Thymus (tissue), 14 donors: ENCODE measurements at places on chromosomes 13 and 19. TPM values are rescaled to one million over a fixed set of nuclear protein-coding genes. Genes with fewer than 3 reads are reported as not detected.

- no peak for DNase-seq
Measured at GRCh38 chr19:2249880-2250765, 1.0 kb downstream of the AMH start.

The NOVA2 gene
- 0.09 TPM for total RNA-seq

- DNase-seq: peak; percentile 24
Measured at GRCh38 chr19:46579361-46579879, 21.7 kb upstream of the CALM3 start.

- DNase-seq: no peak
Measured at GRCh38 chr19:33437393-33437820, 63.9 kb downstream of the CEBPG start.

DNA sequence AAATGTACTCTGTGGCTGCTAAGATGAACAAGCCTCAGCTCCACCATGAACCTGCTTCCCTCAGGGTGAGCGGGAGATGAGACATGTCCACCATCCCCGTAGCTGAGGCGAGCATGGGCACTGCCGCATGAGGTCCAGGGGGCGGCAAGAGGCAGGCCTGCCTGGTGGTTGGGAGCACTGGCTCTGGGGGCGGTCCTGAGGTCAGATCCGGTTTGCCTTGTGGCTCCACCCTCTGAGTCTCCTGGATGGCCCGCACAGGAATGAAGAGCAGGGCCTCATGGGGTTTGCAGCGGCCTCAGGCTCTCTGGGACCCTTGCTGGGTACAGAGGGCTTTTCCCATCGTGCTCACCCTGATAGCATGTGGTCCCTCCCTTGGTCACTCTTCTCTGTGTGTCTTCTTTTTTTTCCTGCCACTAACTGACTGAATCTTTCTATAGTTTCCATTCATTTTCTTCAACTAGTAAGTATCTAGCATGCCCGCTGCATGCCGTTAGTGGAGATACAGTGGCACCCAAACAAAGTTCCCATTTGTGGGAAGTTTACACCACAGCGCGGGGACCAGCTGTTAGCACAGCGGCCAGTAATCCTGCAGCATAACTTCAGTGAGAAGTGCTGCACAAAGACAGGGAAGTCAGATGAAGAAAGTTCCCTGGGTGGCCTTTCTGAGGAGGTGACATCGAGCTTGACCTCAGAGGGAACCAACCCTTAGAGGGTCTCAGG, 37.3 kb downstream of the CAPN12 start:
- DNase-seq: no peak
